ENCODE measurements at places on chromosomes 2 and 18. TPM values are rescaled to one million over a fixed set of nuclear protein-coding genes. Genes with fewer than 3 reads are reported as not detected.

DNA sequence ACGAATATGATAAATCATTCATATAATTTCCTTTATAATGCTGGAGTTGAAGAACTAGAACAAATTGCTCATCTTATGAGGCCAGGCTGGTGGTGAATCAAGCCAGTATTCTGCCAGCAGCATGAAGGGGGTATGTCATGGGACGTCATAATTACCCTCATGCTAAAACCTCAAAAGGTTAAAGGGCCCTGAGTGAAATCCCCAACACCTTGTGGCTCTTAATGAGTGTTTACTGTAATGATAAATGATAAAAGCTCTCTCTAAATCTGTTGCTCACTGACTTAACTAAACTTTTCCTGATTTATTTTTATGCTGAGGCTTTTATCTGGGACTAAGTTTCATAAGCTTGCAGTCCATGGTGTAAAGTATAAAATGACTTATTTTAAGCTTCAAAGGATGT is 18.3 kb upstream of the NEDD4L start:
- no peaks in the 10 kb centered on the region for H3K4me1 ChIP-seq
- no peak overlapping the region for H3K4me3 ChIP-seq
- H3K27me3 ChIP-seq: no peaks in the 10 kb centered on the region
- H3K36me3 ChIP-seq: no peaks in the 10 kb centered on the region
- no peak for DNase-seq
- no peak overlapping the region for H3K27ac ChIP-seq

DNA sequence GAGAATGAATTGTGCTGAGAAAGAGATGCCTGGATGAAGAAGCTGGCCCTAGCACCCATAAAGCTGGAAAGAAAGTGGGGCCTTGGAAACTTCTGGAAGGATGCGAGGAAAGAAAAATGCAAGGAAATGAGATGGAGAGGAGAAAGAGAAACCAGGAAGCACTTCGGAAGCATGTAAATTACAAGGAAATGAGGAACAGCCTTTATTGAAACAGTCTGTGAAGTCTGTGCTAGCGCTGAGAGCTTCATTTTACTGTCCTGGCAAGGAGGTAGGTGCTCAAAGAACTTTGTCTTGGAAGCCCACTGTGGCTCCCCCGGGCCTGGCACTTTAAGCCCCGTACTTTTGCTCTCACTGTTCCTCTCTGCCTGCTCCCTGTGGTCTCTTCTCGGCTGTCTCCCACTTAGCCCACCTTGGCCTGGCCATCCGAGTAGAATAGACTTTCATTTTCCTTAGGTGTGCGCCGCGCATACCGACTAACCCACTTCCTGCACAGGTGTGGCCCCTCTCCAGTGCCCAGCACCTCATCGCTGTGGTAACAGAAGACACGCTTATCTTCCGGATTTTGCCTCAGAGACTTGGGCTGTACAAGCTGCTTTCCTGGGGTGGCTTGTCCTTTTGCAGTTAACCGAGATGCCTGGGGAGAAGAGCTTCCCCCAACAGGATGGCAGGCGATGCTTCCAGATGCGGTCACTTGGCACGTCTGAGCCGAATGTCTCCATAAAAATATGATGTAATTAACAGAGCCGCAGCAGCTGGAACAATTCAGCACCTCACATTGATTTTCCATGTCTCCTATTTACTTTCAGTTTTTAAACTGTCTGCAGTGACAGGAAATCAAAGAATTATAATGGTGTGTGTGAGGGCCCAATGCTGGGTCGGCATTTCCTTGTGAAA is 199.6 kb downstream of the HRH4 start:
- no peak for DNase-seq
- H3K36me3 ChIP-seq: no peaks in the 10 kb centered on the region
- peaks cover 39% of the 10 kb centered on the region for H3K27me3 ChIP-seq
- H3K4me1 ChIP-seq: no peaks in the 10 kb centered on the region

DNA sequence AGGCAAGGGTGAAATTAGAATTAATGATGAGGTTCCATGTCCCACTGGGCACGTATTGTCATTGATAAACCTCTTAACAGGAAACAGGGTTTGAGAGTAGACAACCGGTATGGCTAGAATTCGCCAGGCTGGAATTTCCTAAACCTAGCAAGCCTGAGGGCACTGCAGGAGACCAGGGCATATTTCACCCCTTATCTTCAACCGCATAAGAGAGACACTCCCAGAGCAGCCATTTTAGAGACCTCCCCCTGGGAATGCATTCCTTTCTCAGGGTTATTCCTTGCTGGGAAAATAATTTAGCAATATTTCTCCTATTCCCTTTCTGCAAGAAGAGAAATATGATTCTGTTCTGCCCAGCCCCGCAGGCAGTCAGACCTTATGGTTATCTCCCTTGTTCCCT is 334.6 kb upstream of the LYPD1 start:
- no peak overlapping the region for H3K27ac ChIP-seq
- no peaks in the 10 kb centered on the region for H3K36me3 ChIP-seq
- no peak for DNase-seq
- H3K27me3 ChIP-seq: no peaks in the 10 kb centered on the region

DNA sequence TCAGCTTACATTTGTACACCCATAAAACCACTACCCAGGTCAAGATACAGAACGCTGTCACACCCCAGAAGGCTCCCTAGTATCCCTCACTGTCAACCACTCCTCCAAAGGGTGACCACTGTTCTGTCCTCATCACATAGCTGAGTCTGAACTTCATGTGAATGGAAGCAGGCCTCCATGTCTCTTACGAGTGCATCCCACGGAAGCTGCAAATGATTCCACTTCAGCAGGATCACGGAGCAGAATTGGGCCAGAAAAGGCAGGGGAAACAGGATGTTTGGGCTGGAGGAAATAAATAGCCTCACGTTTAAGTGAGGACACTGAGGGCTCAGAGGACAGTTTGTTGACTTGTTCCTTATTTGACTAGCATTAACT is 38.4 kb downstream of the LBH start:
- H3K4me1 ChIP-seq: peaks cover 16% of the 10 kb centered on the region
- no peaks in the 10 kb centered on the region for H3K36me3 ChIP-seq
- no peaks in the 10 kb centered on the region for H3K27me3 ChIP-seq
- DNase-seq: no peak
- no peak overlapping the region for H3K27ac ChIP-seq

DNA sequence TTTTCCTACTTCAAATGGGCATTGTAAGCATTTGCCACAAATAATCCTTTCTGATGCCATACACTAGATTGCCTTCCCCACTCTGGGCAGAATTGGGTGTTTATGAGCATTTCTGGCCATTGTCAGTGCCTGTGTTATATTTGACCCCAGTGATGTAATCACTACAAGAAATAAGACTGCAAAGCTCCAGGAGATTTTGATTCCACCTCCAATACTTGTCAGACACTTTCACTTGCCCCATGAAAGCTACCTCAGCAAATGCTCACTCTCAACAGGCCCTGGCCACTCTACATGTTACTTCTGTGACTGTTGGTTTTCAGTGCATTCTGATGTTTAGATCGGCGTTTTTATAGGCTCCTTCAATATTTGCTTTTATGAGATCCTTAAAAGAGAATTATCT is 135.1 kb downstream of the GFPT1 start:
- no peaks in the 10 kb centered on the region for H3K36me3 ChIP-seq
- H3K4me3 ChIP-seq: no peak overlapping the region
- H3K27me3 ChIP-seq: no peaks in the 10 kb centered on the region
- H3K4me1 ChIP-seq: no peaks in the 10 kb centered on the region
- H3K27ac ChIP-seq: no peak overlapping the region

DNA sequence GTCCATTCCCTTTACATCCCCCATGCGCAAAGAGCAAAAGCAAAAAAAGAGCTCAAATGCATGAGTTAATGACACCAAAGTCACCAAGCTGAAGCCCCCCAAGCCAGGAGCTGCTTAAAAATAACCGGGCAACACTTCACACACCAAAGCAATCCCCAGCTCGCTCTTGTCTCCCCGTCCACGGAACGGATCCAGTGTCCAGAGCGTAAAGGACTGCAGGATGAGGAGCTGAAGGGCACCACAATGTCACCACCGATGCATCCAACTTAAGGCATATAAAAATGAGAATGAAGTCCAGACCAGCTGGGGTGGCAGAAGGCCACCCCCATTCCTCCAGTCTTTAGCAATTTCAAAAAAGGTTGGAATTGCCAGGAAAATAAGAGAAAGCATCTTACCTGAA is 8.7 kb downstream of the SMAD7 start:
- peaks cover 36% of the 10 kb centered on the region for H3K27me3 ChIP-seq
- H3K27ac ChIP-seq: peak overlapping the region; percentile 35
- peaks cover 98% of the 10 kb centered on the region for H3K4me1 ChIP-seq
- no peak overlapping the region for H3K4me3 ChIP-seq
- H3K36me3 ChIP-seq: no peaks in the 10 kb centered on the region

- DNase-seq: no peak
- H3K36me3 ChIP-seq: no peaks in the 10 kb centered on the region
- H3K27me3 ChIP-seq: no peaks in the 10 kb centered on the region
- H3K27ac ChIP-seq: no peak overlapping the region
- no peak overlapping the region for H3K4me3 ChIP-seq
Observed at GRCh38 chr2:584863-585823, 92.1 kb downstream of the TMEM18 start.

GRCh38 chr2:213834746-213835145 is 550.5 kb downstream of the SPAG16 start:
- no peak overlapping the region for H3K27ac ChIP-seq
- no peak overlapping the region for H3K4me3 ChIP-seq
- peaks cover 9% of the 10 kb centered on the region for H3K4me1 ChIP-seq
- no peaks in the 10 kb centered on the region for H3K36me3 ChIP-seq
- no peak for DNase-seq

DNA sequence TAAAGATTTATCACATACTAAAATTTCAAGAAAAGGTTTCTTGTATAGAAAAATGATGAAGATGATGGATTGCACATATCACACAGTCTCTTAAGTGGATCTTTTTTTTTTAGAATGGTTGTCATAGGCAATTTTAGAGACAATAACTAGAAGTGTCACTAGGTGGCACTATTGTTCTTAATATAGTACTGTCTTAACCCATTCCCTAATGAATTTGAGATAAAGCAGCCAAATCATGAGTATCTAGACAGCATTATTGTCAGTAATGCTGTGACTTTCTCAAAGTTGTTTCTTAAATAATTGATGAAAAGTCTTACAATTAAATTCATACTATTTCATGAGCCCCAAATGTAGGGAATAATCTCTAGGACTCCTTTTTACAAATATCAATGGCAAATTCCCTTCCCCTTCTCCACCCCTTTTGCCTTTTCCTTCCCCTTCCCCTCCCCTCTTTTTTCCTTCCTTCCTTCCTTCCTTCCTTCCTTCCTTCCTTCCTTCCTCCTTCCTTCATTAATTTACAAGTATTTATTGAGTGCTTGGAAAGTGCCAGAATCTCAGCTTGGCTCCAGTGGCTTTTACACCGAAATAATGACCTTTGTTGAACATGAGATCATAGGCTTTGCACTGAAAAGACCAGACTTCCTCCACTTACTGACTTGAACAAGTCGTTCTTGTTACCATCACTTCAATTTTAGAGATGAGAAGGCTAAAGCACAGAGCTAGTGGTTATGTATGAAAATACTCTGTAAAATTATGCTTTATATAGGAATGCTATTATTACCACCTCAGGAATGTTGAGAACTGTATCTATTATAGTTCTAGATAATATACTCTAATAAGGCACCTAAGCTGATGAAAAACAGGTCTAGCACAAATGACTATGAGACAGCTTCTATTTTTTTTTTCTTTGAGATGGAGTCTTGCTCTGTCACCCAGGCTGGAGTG is 19.8 kb downstream of the MYL12B start:
- peaks cover 15% of the 10 kb centered on the region for H3K36me3 ChIP-seq
- peaks cover 15% of the 10 kb centered on the region for H3K4me1 ChIP-seq
- peak; percentile 78 for DNase-seq
- no peak overlapping the region for H3K4me3 ChIP-seq
- H3K27ac ChIP-seq: peak overlapping the region; percentile 11
- no peaks in the 10 kb centered on the region for H3K27me3 ChIP-seq

- no peak overlapping the region for H3K27ac ChIP-seq
- H3K4me1 ChIP-seq: no peaks in the 10 kb centered on the region
- no peaks in the 10 kb centered on the region for H3K36me3 ChIP-seq
- no peaks in the 10 kb centered on the region for H3K27me3 ChIP-seq
- no peak for DNase-seq
Observed at GRCh38 chr2:220959391-220959802, 612.7 kb downstream of the EPHA4 start.

DNA sequence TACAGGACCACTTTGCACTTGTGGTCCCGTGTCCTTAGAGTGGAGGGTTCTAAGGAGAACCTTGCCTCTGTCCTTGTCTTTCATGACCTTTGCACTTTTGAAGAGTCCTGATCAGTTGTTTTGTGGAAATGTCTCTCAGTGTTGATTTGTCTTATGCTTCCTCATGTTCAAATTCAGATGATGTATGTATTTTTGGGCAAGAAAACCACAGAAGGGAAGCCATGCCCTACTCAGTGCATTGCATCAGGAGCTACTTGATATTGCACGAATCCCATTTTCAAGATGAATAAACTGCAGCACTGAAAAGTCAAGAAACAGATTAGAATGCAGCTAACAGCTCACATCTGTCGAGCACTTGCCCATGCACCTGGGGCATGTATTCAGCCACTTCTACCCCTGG is 152.2 kb downstream of the INHBB start:
- H3K36me3 ChIP-seq: no peaks in the 10 kb centered on the region
- no peak for DNase-seq
- H3K27me3 ChIP-seq: no peaks in the 10 kb centered on the region
- no peak overlapping the region for H3K27ac ChIP-seq
- no peaks in the 10 kb centered on the region for H3K4me1 ChIP-seq

GAL3ST2 gene
- 0.44 TPM for total RNA-seq

PIEZO2 gene
- 0.34 TPM for total RNA-seq

SERPINB3 gene
- not detected for total RNA-seq

CCDC85A gene
- total RNA-seq: 0.10 TPM

GRB14 gene
- 6.3 TPM for total RNA-seq

TNS1 gene
- 6.2 TPM for total RNA-seq

PPM1G gene
- total RNA-seq: 140 TPM

PAIP2B gene
- total RNA-seq: 5.9 TPM

LINC00305 gene
- total RNA-seq: not detected

LRRTM4 gene
- 0.25 TPM for total RNA-seq

SERPINB12 gene
- total RNA-seq: not detected

All from HCT116 (cell line).